ENCODE measurements at places on chromosomes 1 and 21.

- no peak for DNase-seq
Observed at GRCh38 chr1:47432071-47433036, 5.5 kb upstream of the FOXD2 start.

DNA sequence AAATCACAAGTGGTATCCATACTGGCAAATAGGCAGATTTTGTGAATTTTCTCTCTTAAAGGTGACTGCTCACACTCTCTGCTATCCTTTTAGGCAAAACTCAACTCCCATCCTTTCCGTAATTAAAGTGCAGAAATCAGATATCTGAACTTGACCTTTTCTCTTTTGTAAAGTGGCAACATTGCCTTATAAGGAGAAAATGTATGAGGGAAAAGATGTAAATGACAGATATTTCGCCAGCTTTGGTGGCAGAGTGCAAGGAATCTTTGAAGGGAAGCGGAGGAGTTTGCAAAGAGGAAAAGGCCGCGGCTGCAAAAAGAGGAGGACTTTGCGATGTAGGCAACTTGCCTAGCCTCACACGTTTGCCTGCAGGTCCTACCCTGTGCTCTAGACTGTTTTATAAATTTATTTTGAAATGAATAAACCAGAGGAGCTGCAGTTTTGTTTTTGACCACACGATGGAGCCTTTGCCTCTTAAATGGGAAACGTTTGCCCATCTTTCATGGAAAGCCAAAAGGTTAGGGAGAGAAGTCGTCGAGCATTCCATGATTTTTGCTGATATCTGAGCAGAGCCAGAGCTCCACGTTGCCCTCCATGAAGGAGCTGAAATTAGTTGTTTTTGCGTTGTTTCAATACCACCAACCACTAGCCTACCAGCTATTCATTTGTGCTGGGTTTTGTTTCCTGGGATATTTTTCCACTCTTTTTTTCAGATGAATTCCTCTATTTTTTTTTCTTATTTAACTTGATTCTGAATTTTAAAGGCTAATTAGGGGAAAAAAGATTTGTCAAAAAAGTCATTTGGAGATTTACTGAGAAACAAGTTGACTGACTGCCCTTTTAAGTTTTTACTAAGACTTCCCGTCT, 242.3 kb downstream of the LMX1A start:
- no peak for DNase-seq

- no peak for DNase-seq
Observed at GRCh38 chr1:180311011-180311730, 81.1 kb downstream of the LHX4 start.

- no peak for DNase-seq
Observed at GRCh38 chr1:229186373-229187056, 84.4 kb upstream of the RAB4A start.

GRCh38 chr1:162500805-162501204, 3.2 kb downstream of the UHMK1 start:
- no peak for DNase-seq

DNA sequence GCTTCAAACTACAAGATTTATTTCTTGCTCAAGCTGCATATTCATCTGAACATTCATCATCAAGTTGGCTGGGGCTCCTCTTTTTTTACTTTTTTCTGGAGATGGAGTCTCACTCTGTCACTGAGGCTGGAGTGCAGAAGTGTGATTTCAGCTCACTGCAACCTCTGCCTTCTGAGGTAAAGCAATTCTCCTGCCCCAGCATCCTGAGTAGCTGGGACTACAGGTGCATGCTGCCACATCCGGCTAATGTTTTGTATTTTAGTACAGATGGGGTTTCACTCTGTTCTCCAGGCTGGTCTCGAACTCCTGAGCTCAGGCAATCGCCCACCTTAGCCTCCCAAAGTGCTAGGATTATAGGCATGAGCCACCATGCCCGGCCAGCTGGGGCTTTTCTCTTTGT, 88.3 kb upstream of the C1orf105 start:
- no peak for DNase-seq

DNA sequence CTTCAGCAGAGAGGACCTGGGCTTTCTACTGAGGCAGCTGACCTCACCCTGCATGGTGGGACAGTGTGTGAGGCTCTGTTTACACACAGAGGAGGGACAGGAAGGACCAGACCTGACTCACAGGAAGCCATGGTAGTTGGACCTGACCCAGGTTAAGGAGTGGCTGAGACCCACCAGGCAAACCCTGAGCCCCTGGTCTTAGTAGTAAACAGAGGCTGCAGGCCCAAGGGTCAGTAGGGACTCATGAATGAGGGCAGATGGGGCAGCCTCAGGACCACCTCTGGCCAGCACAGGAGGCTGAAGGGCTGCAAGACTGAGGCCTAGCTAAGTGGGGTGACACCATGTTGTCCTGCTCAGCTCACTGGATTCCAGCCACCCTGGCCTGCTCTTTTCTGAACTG, 273.2 kb downstream of the GRIK3 start:
- no peak for DNase-seq

DNA sequence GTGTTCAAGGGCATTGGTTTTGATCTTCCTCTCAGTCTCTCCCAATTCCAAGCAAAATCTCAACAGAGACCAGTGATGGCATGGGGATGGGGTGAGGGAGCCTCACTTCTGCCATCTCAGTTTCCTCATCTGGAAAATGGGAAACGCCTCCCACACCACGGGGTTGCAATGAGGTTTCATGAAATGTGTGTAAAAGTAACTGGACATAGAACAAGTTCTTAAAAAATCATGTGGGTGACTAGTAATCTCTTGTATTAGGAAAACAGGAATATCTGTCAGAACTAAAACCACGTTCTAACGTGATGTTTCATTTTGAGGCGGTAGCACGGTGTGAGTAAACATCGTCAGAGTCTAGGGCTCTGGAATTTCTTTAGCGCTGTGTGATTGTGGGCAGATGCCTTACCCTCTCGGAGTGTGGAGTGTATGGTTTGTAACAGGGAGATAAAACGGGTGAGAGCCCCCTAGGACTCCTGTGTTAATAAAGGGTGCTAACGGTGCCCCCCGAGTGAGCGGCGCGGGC, 55.5 kb upstream of the DNAJC6 start:
- DNase-seq, result no peak

DNA sequence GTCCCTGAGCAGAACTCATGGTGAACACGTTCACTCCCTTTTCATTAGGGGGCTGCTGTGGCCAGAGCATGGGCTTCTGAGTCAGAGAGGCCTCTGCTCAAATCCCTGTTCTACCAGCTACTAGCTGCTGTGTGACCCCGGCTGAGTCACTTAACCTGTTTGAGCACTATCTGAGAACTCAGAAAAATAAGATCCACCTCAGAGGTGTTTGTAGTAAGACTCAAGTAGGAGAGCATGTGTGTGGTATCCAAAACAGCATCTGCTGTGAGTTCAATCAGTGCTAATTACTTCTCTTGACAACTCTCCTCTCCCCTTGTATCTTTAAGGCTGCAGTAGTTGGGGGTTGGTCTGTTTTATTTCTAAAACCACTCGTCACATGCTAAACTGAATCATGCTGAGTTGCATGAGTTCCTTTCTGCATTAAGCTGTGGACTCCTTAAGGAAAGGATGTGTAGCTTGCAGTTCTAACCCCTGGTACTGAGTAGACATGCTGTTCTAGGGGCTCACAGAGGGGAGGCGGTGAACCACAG, 39.7 kb upstream of the JUN start:
- DNase-seq, result no peak

DNA sequence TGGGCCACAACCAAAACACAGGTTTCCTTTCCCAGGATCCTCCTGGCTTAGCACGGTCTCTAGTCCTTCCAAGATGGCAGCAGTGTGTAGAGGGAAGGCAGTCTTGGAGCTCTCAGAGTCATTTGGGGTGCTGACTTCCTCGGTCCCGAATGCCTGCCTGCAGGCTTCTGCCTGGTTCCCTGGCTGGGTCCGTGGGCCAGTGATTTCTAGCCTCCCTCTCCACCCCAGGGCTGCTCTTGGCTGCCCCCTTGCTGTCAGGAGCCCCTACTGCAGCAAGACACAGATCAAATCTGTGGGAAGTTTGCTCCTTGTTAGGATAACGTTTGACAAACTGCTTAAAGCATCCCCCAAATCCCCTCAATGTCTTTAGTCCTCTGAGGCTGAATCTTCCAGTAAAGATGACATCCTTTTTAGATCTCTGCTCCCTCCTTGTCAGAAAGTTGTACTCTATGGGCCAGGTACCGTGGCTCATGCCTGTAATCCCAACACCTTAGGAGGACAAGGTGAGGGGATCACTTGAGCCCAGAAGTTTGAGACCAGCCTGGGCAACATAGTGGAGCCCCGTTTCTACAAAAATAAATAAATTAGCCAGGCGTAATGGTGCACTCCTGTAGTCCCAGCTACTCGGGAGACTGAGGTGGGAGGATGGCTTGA, 272.5 kb downstream of the RRAGC start:
- no peak for DNase-seq

DNA sequence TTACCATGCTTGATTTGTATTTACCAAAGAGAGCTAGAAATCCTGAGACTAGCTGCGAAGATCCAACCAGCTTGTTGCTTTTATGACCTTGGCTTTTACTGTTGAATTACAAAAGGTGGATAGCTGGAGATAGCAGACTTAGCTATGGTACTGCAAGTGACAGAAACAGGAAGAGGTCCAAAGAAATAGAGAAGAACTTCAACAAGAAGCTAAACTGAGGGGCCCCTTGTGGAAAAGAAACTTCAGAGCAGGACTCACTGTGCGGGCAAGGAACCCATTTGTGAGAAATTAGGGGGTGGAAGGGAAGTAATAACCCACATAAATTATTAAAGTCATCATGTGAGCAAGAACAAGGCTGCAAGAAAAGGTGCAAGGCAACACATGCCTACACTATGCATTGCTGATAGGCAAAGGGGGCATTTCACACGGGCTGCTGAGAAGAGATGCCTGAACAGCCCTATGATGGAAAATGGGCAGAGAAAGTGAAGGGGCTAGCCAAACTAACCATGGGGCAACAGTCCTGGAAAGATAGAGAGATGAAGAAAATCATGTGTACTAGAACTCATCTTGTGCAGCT, 116.6 kb upstream of the PRDX6 start:
- no peak for DNase-seq

GRCh38 chr21:32585970-32586369, 647 bp upstream of the TCP10L start:
- DNase-seq, result no peak

DNA sequence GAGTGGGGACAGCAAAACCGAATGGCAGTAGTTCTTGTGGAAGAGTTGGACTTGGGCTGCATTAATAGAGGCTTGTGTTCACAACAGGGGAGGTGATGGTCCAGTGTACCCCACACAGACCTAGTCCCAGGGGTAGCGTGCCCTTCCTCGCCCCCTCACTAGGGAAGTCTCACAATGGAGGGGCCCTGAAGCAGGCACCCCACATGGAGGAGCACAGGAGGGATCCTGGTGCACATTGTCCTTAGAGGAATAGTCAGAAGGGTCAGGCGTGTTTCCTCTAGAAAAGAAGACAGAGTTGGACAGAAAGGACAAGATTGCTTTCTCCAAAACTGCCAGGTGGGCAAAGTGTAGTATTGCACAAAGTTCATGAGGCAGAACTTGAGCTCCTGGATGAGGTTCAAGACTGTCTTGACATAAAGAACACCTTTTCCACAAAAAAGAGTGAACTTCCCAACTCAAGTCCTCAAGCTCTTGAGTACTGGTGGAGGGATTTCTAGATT, 23.3 kb downstream of the ETNK2 start:
- DNase-seq, result no peak

- no peak for DNase-seq
Observed at GRCh38 chr1:184034761-184035379, 2.7 kb downstream of the COLGALT2 start.

GRCh38 chr1:228295201-228295600, 87.4 kb downstream of the OBSCN start:
- DNase-seq, result no peak

DNA sequence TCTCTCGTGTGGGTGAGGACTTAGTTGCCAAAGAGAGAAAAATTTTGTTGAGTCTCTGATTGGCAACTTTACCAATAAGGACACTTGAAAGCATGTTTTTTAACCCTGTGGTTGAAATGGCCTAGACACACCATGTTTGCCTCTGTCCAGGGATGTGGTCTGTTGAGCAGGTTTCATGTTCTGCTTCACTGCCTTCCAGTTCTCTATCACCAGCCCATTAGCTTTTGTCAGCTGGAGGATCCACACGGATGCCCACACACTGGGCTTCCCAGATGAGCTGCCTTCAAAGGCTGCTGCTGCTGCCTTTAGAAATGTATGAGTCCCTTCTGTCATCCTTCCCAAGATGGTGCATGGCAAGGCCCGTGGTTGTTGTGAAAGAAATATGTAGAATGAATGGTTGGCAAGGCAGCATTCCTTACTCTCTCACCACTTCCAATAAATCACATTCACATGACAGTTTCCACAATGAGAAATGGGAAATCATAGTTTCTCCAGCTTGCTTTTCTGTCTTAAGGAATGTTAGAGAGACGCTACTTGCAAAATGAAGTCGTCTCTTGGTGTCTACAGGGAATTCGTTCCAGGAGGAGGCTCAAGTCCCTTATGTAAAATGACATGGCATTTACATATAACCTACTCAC, 108.2 kb upstream of the SLC35F3 start:
- DNase-seq, result no peak

DNA sequence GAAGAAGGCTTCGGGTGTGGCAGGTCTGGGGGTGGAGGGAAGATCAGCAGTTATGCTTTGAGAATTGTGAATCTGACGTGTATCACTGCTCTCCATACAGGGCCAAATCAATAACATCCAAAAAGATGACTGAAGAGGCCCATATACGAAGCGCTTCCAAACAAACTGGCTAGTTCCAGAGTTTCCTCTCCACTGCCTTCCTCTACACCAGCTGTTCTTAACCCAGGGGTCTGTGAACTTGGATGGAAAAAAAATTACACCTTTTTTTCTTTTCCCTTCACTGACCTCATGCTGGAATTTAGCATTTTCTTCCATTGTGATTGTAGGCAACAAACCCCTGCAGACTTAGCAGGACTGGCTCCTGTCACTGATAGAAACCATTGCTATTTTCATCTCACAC, 77.1 kb upstream of the NBL1 start:
- no peak for DNase-seq

Data from GOT3 (cell line).